ENCODE measurements at places on chromosomes 5 and 9. TPM values are rescaled to one million over a fixed set of nuclear protein-coding genes. Genes with fewer than 3 reads are reported as not detected.

- DNase-seq = no peak
Observed at GRCh38 chr5:109453251-109453650, 43.5 kb upstream of the PJA2 start.

The HAVCR1 gene
- total RNA-seq = not detected

- no peak for DNase-seq
Observed at GRCh38 chr9:93491593-93492232, 38.3 kb upstream of the FAM120AOS start.

- DNase-seq = no peak
Observed at GRCh38 chr5:149826574-149826973, 96.5 kb downstream of the PPARGC1B start.

DNA sequence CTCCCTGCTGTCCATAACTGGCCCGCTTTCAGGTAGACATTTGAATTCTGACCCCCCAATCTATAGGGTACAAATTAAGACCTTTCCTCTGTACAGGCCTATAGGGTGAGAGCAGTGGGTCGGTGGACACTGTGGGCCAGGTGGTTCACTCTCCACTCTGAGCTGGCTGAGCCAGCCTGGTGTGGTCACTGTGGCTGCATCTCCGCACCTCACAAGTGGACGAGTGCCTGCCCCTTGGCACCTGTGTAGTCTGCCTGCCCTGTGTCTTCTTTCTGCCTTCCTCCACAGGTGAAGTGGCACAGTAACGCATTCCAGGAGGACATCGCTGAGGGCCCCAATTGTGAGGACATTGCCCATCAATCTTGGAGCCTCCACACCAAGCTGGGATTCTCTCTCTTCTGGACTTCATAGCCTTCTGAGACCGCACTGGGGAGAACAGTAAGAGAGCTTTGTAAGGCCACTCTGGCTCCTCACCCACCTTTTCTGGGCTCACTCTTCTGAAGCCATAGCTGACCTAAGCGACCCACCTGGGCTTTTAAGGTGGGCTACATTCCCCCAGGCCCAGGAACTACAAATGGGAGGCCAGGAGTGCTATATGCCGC lies 33.5 kb upstream of the JADE2 start:
- no peak for DNase-seq

DNA sequence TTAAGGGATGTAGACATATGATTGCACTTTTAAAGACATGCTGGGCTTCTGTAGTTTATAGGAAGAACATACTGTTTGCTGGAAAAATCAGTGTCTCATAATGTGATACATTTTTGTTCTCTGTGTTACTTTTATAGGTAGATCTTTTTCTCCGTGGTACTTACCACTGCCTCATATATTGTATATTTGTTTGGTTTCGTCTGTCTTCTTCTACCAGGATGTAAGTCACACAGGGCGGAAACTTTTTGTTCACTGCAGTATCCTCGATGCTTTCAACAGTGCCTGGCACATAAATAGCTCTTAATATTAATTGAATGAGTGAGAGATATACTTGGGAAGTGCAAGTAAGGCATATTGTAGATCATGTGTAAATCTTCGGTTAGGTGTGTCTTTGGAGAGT lies 135.4 kb downstream of the GDNF start:
- DNase-seq = no peak

DNA sequence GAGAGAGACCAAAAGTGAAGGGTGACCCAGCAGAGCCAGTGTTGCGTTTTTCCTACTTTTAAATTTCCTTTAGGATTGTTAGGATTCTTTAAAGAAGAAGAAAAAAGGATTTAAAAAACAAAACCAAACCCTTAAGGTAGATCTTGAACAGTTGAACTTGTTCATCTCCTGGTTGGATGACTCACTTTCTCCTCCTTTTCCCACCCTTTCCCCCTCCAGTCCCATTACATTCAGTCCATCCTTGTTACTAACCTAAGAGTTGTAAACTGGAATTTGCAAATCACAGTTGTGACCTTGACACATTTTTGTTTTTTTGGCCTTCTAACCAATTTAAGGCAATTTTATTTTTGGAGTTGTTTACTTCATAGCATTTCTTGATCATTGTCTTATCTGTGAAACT lies 289.2 kb downstream of the ARHGAP26 start:
- no peak for DNase-seq

DNA sequence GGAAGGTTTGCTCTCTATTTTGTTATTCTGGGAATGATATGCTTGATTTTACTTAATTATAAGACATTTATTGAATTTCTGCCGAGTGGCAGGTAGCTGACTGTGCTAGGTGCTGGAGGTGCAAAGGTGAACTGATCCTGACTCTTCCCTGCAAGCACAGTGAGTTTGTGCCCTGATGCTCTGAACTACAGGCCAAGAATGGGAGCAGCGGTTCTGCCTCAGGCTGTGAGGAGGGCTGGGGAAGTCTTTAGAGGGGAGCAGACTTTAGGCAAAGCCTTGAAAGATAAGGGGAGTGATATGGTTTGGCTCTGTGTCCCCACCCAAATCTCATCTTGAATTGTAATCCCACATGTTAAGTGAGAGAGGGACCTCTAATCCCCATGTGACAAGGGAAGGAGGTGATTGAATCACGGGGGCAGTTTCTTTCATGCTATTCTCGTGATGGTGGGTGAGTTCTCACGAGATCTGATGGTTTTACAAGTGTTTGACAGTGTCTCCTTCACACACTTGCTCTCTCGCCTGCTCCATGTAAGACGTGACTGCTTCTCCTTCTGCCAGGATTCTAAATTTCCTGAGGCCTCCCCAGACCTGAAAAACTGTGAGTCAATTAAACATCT lies 73.1 kb downstream of the NDFIP1 start:
- DNase-seq = no peak

GRCh38 chr9:105716146-105716545 lies 21.8 kb downstream of the TMEM38B start:
- DNase-seq = no peak

The THOC3 gene
- total RNA-seq = 10.6 TPM

The FREM1 gene
- 0.79 TPM for total RNA-seq

Measured in psoas muscle (tissue), 8 donors.